Stimulated activated CD8-positive, alpha-beta memory T cell treated with anti-CD3 and anti-CD28 coated beads, Interleukin-2, amount 100 ng/mL, for 1 hour (primary cell): ENCODE measurements at places on chromosomes 12 and 14.

- DNase-seq, result no peak
These were observed 34.8 kb upstream of the RCOR1 start for GRCh38 chr14:102557434-102558226.

- DNase-seq, result no peak
These were observed 2.1 kb downstream of the SAMD4A start for GRCh38 chr14:54568821-54569595.

GRCh38 chr12:89709995-89710872 lies 1.6 kb upstream of the ATP2B1 start:
- peak; percentile 21 for DNase-seq

- DNase-seq, result no peak
These were observed 253.0 kb upstream of the FLRT2 start for GRCh38 chr14:85276979-85277228.

GRCh38 chr12:52198454-52199215 lies 6.8 kb upstream of the KRT80 start:
- DNase-seq, result no peak

GRCh38 chr12:45216983-45217485 lies 1.1 kb downstream of the ANO6 start:
- DNase-seq, result no peak

DNA sequence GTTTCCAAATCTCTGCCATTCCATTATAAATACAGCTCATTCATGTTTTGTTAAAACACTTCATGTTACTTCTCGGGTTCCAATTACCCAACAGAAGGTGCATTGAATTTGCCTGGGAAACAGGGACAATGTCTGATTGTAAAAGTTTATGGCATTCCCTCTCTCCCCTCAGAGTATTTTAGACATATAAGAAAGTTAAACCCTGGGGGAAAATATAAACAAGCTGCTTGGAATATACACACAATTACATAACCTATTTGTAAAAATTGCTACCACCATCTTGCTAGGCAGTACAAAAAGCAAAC lies 60.0 kb downstream of the BTG1 start:
- no peak for DNase-seq

DNA sequence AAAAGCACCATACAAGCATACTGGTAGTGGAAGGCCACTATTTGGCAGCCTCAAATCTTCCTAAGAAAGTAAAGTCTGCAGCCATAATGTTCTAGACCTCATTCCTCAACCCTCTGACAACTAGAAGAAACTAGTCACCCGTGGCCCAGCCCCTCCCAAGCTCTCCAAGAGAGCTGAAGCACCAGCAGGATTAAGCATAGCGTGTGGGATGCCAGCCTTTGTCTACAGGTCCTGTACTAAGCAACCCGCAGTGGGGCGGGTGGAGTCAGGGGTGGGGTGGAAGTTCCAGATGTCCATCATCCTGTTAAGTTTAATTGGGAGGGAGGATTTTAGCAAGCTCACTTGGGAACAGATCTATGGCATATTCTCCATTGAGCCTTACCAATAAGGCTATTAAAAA lies 14.2 kb downstream of the SLC11A2 start:
- DNase-seq, result no peak

DNA sequence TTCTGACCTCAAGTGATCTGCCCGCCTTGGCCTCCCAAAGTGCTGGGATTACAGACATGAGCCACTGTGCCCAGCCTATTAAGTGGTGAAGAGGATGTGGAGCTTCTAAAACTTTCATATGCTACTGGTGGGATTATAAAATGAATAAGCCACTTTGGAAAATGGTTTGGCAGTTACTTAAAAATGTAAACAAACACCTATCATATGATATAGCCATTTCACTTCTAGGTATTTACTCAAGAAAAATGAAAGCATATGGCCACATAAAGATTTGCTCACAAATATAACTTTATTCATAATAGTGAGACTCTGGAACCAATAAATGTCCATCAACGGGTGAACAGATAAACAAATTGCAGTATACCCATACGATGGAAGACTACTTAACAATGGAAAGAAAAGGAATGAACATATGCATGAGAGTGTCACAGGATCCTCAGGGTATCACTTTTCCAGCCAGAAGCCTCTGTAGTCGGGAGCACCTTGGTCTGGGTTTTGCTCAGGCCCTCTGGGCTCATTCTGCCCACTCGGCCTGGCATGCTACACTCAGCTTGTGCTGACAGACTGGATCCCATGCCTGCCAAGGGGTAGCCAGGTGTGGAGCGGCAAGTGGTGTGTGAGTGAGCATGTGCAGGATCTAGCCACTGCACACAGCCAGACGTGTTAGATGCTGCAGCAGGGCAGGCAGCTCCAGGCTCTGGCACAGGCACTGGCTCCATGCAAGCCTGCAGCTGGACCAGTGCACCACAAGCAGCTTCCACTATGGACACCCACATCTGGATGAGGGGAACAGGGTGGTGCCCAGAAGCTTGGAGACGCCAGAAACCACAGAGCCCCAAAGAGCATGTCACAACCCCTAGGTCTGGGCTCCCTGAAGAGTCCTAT lies 213.2 kb upstream of the DIO3 start:
- no peak for DNase-seq

DNA sequence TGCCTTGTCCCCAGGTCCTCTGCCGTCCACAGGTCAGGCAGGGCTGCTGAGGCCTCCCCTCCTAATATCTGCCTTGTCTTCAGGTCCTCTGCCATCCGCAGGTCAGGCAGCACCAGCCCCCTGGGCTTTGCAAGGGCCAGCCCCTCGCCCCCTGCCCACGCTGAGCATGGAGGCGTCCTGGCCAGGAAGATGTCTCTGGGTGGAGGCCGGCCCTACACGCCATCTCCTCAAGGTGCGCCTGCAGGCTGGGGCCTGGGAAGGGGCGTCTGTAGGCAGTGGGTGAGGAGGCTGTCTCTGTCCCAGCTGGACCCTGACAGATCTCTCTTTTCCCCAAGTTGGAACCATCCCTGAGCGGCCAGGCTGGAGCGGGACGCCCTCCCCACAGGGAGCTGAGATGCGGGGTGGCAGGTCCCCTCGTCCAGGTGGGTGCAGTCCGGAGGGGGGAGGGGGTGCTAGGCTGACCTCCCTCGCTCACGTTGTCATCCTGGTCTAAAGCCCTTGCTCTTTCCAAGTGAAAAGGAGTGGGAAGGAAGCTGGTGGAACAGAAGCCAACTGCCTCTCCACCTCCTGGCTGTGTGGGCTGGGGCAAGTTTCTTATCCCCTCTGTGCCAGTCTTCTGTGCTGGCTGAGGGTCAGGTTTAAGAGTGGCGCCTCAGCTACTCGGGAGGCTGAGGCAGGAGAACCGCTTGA lies 13.9 kb upstream of the PUS1 start:
- no peak for DNase-seq

DNA sequence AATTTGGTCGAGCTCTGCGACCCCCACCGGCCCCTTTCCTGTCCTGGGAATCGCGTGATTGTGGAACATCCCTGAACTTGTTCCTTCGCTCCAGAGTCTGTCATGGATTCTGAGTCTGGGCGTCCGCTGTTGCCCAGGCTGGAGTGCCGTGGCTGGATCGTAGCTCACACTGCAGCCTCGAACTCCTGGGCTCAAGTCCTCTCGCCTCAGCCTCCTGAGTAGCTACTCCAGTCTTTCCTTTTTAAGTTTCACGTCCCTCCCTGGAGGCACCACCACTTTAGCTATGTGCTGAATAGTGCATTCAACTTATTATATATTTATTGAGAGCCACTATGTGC lies 698 bp downstream of the ACOT6 start:
- no peak for DNase-seq

- no peak for DNase-seq
These were observed 285.5 kb downstream of the KCNH5 start for GRCh38 chr14:62759796-62760195.

GRCh38 chr14:38786921-38787320 lies 316.1 kb downstream of the SEC23A start:
- DNase-seq, result no peak

DNA sequence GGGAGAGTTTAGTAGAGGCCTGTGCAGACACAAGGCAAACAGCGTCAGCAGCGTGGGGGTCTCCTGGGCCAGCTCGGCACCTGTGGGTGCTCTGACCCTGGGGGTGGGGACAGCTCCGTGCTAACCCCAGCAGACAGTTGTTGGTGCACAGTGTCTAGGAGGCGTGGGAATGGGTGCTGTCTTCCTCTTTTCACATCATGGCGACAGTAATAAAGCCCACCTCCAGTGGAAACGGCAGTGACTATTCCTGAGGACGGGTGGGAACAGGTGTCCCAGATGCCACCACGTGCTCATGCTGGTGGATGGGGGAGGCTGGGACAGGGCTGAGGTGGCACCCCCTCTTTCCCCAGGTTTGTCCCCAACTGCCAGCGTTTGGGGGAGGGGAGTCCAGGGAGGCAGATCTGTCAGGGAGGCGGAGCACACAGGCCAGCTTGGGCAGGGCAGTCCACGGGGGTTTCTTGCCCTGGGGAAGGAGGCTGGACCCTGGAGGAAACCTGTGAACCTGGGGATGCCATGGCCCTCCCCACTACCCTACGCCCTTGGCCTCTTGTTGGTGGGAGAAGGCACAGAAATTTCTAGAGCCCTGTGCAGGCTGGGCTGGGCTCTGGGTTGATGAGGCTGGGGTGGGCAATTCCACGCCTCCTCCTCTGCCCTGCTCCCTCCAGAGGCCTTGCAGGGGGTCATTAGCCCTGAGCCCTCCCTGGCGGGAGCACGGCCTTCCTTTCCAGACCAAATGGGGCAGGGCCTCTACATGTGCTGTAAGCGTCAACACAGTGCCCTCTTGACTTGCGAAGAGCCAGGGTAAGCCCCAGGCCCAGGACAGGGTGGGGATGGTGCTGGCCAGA lies 3.8 kb downstream of the ZBTB42 start:
- no peak for DNase-seq

- DNase-seq, result no peak
These were observed 24.4 kb upstream of the FBRSL1 start for GRCh38 chr12:132465269-132466190.

- no peak for DNase-seq
These were observed 47.7 kb downstream of the NOPCHAP1 start for GRCh38 chr12:105033851-105034250.

- DNase-seq, result no peak
These were observed 163.8 kb upstream of the SLC16A7 start for GRCh38 chr12:59432057-59432456.

GRCh38 chr12:124716208-124717130 lies 147.2 kb downstream of the SCARB1 start:
- no peak for DNase-seq

GRCh38 chr14:91228112-91229004 lies 16.1 kb downstream of the GPR68 start:
- DNase-seq, result peak; percentile 50

DNA sequence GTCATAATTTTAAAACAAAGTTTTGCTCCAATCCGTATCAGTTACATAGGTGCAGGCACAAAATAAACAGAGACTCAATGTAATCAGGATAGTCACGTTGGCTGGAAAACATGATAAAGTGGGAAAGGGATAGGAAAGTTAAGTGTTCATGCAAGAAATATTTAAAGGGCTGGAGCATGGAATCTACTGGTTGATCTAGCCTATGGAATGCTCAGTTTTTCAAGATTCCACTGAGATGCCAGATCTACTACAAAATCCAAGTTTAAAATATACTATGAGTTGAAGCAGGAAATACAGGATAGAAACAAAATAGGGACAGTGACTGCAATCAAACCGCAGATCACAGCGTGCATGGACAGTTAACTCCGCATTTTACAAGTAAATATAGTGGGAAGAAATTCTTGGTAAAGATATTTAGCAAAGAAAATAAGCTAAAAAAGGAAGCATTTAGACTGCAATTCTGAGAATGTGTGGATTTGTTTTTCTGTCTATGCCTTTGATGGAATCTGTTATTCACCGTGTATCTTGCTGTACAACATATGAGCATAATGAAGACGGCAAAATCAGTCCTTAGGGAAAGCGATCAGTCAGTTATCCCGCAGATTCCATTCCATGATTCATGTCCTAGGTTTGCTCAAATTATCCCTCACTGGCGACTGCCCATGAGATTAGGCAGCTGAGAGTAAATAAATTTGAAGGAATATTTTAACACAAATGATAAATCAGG lies 1044.3 kb downstream of the FLRT2 start:
- DNase-seq, result no peak

GRCh38 chr14:33714527-33715226 lies 236.2 kb downstream of the EGLN3 start:
- DNase-seq, result no peak

GRCh38 chr12:27426743-27427487 lies 19.6 kb upstream of the SMCO2 start:
- DNase-seq, result no peak

DNA sequence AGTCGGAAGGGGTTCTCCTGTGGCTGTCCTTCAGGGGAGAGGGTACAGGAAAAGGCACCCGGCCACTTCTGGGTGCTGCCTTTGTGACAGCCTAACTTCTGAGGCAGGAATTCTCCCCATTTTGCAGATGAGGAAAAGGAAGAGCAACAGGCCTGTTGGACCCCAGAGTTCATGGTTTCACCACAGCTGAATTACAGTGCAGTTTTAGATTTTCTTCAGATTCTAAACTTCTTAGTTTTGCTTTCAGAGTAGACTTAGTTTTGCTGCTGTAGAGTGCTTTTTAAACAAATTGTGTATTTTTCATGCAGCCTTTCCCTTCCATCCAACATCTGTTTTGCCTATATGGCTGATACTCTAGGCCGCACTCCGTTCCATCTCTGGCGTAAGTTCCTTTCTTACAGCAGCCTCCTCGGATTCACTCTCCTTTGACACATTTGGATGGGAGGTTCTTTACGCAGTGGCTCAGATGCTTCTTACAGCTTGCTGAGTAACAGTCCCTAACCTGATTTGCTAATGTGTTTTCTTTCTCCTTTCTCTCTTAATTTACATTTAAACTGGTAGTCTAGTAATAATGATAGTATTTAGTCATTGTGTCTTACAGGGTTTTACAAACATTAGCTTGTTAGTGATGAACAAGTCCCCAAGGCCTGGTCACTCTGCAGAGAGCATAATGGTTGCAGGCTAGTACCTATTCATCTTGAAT lies 7.8 kb downstream of the TRAF3 start:
- DNase-seq, result no peak

- no peak for DNase-seq
These were observed 79.9 kb upstream of the KCNA1 start for GRCh38 chr12:4829793-4830162.

DNA sequence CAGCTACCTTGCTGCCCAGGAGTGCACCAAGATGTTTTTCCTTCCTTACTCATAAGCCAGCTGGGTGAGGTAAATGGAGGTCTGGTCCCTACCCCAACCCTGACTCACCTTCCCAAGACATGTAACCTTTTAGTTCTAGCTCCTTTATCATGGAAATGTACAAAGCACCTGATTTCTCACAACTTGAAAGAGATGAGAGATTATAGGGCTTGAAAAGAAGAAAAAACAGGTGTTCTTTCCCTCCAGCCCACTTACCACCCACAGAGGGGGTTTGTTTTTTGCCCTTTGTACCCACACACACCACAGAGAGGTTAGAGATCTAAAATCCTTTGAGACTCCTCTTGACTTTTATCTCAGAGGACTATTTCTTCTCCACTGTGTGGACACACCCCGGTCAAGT lies 21.1 kb downstream of the PLXNC1 start:
- DNase-seq, result no peak
